Brain (organoid and tissue), 16 donors: ENCODE measurements at places on chromosomes 1 and 21. TPM values are rescaled to one million over a fixed set of nuclear protein-coding genes. Genes with fewer than 3 reads are reported as not detected.
A peak's percentile ranks its signal among the peaks of the same experiment; 100 is the strongest.

- no peak for DNase-seq
These were observed 591.6 kb downstream of the PTPRU start for GRCh38 chr1:29827801-29828525.

GRCh38 chr1:214075999-214076707 is 88.4 kb downstream of the PROX1 start:
- DNase-seq, result peak; percentile 78

- DNase-seq, result no peak
These were observed 119.2 kb downstream of the ITSN1 start for GRCh38 chr21:33761441-33762036.

DNA sequence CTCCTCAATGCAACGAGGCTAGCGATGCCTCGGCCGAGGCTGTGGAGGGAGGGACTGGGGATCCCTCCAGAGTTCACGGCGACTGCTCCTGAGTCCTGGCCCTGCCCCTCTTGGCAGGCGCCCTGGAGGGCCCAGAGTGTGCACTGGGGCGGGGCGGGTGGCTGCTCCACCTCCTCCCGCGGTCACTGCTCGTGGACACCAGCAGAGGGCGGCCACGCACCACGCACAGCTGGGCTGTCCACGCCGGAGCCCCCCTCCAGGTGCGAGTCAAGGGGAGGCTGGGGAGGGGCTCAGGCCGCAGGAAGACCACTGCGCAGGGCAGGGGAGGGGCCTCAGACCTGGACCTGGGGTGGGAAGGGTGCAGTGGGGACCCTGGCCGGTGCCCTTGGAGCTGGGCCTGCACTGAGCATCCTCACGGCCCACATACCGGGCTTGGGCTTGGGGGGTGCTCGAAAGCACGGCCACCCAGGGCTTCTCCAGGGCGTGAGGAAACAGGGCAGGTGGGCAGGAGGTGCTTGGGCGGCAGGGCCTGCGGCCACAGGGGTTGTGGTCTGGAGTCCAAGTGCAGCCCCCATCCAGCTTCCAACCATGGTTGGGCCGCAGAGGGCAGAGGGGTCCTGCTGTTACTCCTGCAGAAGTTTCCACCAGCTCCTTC is 20.6 kb upstream of the TTC34 start:
- peak; percentile 70 for DNase-seq

GRCh38 chr1:34978921-34979320 is 6.2 kb downstream of the TMEM35B start:
- no peak for DNase-seq

GRCh38 chr1:52707927-52708655 is 9.9 kb upstream of the COA7 start:
- DNase-seq, result no peak

CACNA1S gene
- 0.19 TPM for polyA plus RNA-seq

RAB13 gene
- polyA plus RNA-seq, result 69.0 TPM
